ENCODE measurements at places on chromosomes 7 and 10. TPM values are rescaled to one million over a fixed set of nuclear protein-coding genes. Genes with fewer than 3 reads are reported as not detected.

- H3K27ac ChIP-seq, result no peak overlapping the region
- no peaks in the 10 kb centered on the region for H3K27me3 ChIP-seq
- peaks cover 35% of the 10 kb centered on the region for H3K4me1 ChIP-seq
- H3K36me3 ChIP-seq, result no peaks in the 10 kb centered on the region
Measured at GRCh38 chr10:35353395-35353794, 17.1 kb downstream of the CCNY start.

DNA sequence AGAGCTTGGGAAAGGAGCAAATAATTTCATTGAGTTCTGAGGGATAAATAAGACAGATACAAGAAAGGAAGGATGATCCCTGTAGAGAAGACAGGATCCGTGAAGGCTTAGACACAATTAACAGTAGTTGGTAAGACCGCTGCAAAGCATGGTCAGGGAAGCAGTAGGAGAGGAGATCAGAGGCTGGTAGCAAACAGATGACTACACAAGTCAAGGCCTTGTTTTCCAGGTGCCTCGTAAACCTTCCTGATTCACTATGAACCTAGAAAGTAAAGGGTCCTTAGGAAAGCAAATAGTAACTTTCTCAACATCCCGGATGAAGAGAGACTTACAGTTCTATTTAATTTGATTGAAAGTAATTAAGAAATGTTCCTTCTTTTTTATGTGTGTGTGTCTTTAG lies 118.6 kb downstream of the GNAI1 start:
- H3K36me3 ChIP-seq, result no peaks in the 10 kb centered on the region
- DNase-seq, result no peak
- H3K27me3 ChIP-seq, result no peaks in the 10 kb centered on the region
- H3K27ac ChIP-seq, result no peak overlapping the region
- H3K4me3 ChIP-seq, result no peak overlapping the region

- no peak overlapping the region for H3K27ac ChIP-seq
- H3K4me1 ChIP-seq, result no peaks in the 10 kb centered on the region
- no peaks in the 10 kb centered on the region for H3K27me3 ChIP-seq
- peak; percentile 76 for DNase-seq
- H3K36me3 ChIP-seq, result no peaks in the 10 kb centered on the region
Measured at GRCh38 chr7:32479574-32480200, 10.5 kb downstream of the LSM5 start.

Gene LMBR1
- 41.1 TPM for total RNA-seq

DNA sequence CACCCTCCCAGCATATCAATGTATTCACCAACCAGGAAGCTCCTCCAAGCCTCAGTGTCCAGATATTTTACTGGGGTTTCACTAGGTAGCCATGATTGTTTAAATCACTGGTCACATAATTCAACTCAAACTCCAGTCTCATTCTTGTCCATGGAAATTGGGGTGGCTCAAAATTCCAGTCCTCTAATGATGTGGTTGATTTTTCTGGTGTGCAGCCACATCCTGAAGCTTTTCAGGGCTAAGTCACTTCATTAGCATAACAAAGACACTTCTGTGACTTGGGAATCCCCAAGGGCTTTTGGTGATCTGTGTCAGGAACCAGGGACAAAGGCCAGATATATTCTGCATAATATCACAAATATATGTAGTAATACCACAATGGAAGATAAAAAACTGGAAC lies 786.9 kb upstream of the IGFBP3 start:
- no peak for DNase-seq
- H3K27me3 ChIP-seq, result no peaks in the 10 kb centered on the region
- no peak overlapping the region for H3K4me3 ChIP-seq
- no peaks in the 10 kb centered on the region for H3K4me1 ChIP-seq
- H3K27ac ChIP-seq, result no peak overlapping the region
- no peaks in the 10 kb centered on the region for H3K36me3 ChIP-seq

DNA sequence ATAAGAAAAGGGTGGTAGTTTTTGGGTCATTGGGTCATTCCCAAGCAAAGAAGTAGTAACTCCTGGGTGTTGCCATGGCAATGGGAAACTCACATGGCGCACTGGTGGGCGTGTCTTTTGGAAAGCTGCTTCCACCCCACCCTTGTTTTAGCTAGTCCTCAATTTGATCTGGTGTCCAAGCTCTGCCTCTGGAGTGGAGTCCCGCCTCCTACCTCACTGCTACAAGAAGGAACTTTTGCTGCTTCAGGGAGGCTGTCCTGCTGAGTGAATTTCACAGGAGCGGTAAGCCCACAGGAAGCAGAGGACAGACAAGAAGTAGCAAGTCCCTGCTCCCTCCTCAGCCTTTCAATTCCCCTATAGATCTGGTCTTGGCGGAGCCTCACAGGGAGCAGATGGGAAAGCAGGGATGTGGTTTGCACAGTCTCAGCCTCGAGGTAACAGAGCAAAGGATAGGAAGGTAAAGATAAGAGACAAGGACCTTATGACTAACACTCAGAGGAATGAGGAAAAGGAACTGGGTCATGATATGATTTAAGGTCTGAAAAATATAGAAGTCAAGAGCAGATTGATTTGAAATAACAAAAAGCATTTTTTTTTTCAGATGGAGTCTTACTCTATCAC lies 700.3 kb downstream of the TNS3 start:
- no peaks in the 10 kb centered on the region for H3K4me1 ChIP-seq
- no peak overlapping the region for H3K4me3 ChIP-seq
- peak; percentile 31 for DNase-seq
- no peak overlapping the region for H3K27ac ChIP-seq
- no peaks in the 10 kb centered on the region for H3K27me3 ChIP-seq
- no peaks in the 10 kb centered on the region for H3K36me3 ChIP-seq

DNA sequence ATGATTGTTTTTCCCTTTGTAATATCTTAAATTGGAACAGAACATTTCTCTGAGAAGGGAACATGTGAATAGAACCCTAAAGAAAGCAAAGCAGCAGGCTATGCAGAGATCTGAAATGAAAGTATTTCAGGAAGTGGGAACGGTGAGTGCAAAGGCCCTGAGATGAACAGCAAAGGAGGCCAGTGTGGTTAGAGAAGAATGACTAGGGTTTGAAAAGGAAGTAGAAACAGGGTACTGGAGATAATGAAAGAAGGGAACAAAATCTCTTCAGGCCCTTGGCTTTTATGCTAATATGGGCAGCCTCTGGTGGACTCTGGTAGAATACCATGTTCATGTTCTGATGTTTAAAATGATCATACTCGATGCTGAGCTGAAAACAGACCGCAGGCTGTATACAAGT lies 22.2 kb downstream of the ARHGAP21 start:
- no peaks in the 10 kb centered on the region for H3K36me3 ChIP-seq
- no peak overlapping the region for H3K4me3 ChIP-seq
- no peaks in the 10 kb centered on the region for H3K27me3 ChIP-seq
- DNase-seq, result peak; percentile 33
- H3K27ac ChIP-seq, result peak overlapping the region; percentile 2

DNA sequence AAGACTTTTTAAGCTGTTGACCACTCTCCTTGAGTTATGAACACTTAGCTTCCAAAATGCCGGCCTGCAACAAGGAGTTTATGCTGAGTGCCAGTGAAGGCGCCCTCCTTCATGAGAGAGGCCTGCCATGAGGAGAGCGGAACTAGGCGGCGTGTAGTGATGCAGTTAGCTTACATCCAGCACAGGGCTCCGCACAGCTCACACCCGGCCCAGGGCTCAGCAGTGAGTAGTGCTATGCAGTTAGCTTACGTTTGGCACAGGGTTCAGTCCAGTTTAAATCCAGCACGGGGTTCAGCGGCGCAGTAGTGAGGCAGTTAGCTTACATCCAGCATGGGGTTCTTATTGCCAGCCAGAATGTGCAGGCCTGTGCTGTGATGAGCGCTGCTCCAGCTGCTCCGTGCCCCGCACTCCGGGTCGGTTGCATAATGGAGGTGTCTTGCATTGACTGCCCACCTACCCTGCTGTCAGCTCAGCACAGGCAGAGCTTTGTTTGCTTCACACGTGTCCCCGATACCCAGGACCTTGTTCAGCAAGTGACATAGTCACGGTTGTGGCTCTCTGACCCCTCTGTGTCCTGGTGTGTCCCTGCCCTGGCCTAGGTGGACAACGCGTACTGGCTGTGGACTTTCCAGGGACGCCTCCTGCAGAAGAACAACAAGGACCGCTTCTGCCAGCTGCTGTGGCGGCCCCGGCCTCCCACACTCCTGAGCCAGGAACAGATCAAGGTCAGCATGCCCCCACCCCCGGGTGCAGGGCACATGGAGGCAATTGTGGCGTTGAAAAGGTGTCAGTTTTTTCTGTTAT lies 21.9 kb downstream of the EIF3B start:
- no peak for DNase-seq
- H3K36me3 ChIP-seq, result peaks cover 75% of the 10 kb centered on the region
- no peaks in the 10 kb centered on the region for H3K27me3 ChIP-seq
- H3K4me1 ChIP-seq, result no peaks in the 10 kb centered on the region
- no peak overlapping the region for H3K4me3 ChIP-seq

DNA sequence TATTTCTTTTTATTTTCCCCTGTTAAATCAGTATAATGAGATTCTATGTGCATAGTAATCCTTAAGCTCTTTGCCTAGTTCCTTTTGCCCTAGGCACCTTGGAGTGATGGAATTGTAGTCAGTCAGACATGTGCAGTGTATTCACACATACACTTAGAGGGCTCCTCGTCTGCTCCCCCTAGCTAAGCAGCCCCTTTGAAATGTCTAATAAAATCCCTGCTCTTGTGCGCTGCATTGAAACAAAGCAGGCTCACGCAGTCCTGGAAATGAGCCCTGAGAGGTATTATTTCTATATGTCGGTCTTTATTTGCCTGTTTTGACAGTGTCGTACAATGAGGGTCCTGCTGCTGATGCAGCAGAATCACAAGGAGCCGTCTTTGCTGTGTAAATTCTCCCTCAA lies 258.7 kb downstream of the AUTS2 start:
- DNase-seq, result no peak
- peaks cover 22% of the 10 kb centered on the region for H3K4me1 ChIP-seq
- H3K4me3 ChIP-seq, result no peak overlapping the region
- H3K27me3 ChIP-seq, result no peaks in the 10 kb centered on the region

DNA sequence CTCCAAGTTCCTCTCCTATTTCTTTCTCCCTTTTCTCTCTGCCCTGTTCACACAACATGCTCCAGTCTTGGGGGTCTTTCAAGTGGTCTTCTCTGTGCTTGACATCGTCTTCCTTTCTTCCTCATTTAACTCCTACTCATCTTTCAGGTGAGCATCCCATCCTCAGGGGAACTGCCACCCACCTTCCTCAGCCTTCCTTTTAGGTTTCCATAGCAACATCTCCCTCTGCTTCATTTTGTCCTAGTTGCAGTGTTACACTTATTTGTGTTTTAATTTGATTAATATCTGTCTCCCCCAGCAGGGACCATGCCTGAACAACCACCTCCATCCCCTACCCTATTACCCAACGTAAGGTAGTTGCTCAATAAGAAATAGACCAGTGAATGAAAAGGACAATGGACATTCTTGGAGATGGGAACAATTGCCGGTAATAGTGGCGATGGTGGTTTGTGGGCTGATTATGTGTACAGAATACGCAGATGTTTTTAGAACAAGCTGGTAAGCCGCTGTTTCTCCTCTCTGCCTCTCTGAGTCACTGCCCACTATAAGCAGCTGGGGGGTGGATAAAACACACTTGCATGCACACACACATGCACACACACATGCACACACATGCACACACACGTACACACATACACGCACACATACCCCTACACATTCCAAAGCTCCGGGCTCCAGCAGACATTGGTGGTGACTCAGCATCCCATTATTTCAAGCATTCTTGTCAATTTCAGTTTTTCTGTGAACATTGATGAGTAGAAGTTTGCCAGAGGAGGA lies 251.6 kb downstream of the GATA3 start:
- H3K4me3 ChIP-seq, result no peak overlapping the region
- no peak for DNase-seq
- peaks cover 90% of the 10 kb centered on the region for H3K27me3 ChIP-seq
- no peak overlapping the region for H3K27ac ChIP-seq

Gene KLF14
- total RNA-seq, result not detected

DNA sequence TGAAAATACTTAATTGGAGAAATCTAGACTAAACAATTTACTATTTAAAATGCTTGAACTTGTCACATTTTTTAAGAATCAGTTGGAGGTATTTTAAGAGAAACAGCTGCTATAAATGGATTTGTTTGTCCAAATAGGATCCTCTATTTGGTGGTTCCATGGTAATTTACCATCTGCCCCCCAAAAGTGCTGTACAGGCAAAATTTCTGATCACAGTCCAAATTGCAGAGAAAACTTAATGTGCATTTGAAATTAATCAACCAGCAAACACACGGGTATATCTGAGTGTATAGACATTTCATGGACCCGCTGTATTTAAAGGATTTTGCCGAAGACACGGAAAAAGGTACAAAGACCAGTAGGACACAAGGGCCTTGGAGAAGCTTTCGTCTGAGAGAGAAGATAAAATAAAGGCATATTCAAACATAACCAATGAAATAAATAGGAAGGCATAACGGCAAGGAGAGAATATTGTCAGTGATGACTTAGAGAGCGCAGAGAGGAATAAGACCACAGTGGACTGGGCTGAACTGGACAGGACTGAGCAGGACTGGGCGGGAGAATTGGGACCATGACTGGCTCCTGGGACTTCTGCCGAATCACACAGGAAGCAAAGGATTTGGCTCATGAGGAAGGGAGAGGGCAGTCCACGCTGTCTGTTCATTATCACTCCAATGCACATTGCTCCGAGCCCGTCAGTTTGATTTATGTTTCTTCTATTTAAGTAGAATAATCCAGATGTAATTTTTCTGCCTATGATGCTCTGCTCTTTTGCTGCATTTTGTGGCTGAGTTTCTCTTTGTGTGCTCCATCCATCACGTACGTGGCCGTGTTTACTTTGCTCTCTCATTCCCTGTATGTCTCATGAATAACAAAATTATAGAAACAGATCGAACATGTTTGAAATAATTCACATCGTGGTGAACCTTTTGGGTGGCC lies 112.8 kb downstream of the PRLHR start:
- H3K27me3 ChIP-seq, result no peaks in the 10 kb centered on the region
- no peak overlapping the region for H3K4me3 ChIP-seq
- H3K4me1 ChIP-seq, result no peaks in the 10 kb centered on the region
- no peak overlapping the region for H3K27ac ChIP-seq

DNA sequence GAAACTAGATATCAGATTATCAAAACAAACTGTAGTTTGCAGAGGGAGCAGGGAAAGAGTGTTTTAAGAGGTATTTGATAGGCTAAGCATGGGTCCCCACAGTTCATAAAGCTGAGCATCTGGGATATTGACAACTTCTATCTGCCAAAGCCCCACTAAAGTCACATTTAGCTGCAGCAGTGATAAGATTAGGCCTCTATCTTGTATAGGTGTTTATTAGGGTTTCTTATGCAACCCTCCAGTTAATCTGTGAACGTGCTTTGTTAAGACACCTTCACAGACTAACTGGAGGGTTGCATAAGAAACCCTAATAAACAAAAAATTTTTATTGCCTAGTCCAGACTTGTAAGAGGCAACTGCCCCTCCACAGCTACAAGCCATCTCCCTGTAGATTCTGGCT lies 78.0 kb downstream of the CYP51A1 start:
- H3K27ac ChIP-seq, result peak overlapping the region; percentile 82
- H3K27me3 ChIP-seq, result no peaks in the 10 kb centered on the region
- peaks cover 34% of the 10 kb centered on the region for H3K4me1 ChIP-seq
- no peak overlapping the region for H3K4me3 ChIP-seq

Gene ZPBP
- not detected for total RNA-seq

Gene CLEC5A
- total RNA-seq, result not detected

Gene TSPAN13
- total RNA-seq, result 34.2 TPM

Data from cardiac muscle cell (in vitro differentiated cells and primary cell).